ENCODE measurements at places on chromosomes 1 and 21.

GRCh38 chr1:90296327-90296726 lies 301.4 kb downstream of the ZNF326 start:
- DNase-seq, result no peak

GRCh38 chr1:56017336-56017735 lies 562.0 kb downstream of the PLPP3 start:
- no peak for DNase-seq

DNA sequence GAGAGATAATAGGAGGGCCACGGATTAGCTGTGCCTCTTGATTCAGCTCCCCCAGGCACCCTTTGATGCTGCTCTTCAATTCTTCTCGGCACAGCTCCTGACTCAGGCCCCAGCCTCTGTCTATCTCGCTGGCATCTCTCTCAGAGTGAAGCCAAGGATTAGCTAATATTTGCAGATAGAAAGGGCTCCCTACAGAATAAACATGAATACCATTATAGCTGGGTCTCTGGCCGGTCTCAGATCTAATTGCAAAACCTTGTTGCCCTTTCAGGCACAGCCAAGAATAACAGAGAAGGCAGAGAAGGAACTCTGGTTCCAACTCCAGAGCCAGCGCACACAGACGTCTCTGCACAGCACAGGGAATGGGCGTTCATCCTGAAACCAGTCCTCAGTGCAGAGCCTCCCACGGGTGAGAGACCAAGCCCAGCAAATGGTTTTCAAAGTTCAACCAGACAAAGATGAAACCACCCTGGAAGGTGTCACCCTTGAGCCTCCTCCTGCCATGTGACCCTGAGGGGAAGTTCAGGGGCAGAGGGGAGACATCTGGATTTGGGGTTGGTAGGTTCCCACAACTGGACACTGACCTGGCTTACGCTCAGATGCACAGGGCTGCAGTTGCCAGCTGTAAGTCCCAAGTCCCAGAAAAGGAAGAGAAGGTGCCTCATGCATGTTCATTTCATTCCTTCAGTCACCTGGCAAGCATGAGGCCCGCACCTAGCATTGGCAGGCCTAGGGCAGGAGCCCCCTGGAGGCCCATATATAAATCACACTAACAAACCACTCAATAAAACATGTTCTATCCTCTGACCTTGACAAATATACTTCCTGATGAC lies 394.0 kb downstream of the NPHP4 start:
- no peak for DNase-seq

GRCh38 chr1:78388275-78388674 lies 102.5 kb upstream of the PTGFR start:
- DNase-seq, result no peak

GRCh38 chr21:22258821-22259220 lies 1260.6 kb downstream of the NCAM2 start:
- DNase-seq, result no peak

DNA sequence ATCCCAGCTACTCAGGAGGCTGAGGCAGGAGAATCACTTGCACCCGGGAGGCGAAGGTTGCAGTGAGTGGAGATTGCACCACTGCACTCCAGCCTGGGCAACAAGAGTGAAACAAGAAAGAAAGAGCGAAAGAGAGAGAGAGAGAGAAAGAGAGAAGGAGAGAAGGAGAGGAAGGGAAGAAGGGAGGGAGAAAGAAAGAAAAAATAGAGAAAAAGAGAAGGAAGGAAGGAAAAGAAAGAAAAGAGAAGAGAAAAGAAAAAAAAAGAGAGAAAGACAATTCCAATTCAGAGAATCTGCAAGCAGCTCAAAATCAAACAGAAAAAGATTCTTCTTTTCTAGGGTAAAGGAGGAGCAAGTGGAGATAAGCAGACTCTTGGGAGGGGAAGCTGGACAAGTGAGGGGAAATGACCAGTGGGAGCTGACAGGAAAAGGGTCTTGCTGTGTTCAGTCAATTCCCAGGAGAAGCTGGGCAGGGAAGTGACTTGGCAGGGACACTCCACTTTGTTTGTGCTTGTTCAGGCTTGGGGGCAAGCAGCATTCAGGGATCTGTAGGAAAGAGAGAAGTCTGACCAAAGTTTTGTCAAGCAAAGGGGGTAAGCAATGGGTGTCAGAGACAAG lies 3.6 kb upstream of the CAPN2 start:
- DNase-seq, result no peak
